ENCODE measurements at places on chromosomes 7 and 10.

GRCh38 chr7:53415816-53416215, 380.4 kb downstream of the POM121L12 start:
- no peak for DNase-seq

DNA sequence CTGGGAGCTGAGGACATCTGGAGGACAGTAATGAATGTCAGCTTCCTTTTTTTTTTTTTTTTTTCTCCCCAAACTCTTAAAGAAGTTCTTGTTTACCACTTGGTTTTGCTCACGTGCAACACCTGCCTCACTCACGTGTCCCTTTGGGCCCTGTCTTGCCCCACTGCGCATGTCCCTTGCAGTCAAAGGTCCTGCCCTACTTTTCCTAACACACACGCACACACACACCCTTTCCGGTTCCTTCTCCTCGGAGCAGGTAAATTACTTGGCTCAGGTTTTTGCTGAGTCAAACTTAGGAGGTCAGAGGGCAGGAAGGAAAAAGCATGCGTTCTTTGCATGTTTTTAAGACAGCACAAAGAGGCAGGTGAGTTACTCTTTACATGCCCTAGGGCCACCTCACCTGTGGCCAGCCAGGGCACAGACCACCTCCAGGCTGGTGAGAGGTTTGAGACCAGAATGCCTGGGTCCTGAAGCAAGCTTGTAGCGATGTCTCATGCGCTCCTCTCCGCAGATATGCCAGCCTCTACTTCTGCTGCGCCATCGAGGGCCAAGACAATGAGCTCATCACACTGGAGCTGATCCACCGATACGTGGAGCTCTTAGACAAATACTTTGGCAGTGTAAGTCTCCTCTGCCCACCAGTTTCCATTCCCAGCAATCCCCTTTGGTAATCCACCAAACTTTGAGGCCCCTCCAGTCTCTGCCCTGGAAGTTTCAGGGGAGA, 2.8 kb downstream of the AP1S1 start:
- no peak for DNase-seq

GRCh38 chr10:21138769-21139340, 241.7 kb upstream of the NEBL start:
- no peak for DNase-seq

GRCh38 chr10:124646483-124647352, 97.5 kb downstream of the FAM53B start:
- peak; percentile 46 for DNase-seq

DNA sequence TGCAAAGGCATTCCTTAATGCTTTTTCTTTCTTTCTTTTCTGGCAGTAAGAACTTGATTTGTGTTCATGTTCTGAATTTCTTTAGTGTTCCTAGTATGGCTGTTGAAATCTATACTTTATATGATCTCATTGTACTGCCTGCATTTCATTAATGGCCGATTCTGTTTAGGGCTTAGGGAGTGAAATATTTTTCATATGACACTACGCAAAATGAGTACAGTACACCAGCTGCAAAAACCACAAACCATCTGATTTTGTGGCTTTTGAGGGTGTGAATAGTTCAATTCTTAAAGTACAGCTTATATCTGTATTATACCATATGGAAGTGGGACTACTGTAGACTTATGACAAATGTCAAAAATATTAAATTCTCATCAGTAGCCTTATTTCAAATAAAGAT, 69.1 kb upstream of the FOXP2 start:
- no peak for DNase-seq
